HFF-Myc (cell line): ENCODE measurements at places on chromosomes 16 and 17.

- no peak for DNase-seq
Observed at GRCh38 chr17:36506831-36507230, 20.4 kb downstream of the ZNHIT3 start.

- DNase-seq: peak; percentile 36
Observed at GRCh38 chr17:59372138-59372751, 40.8 kb downstream of the YPEL2 start.

- DNase-seq: no peak
Observed at GRCh38 chr17:44971776-44972483, 3.8 kb upstream of the C1QL1 start.

GRCh38 chr16:52912565-52913173, 140.0 kb downstream of the CHD9NB start:
- DNase-seq: peak; percentile 22

- no peak for DNase-seq
Observed at GRCh38 chr16:8951447-8952280, 12.0 kb downstream of the USP7 start.

DNA sequence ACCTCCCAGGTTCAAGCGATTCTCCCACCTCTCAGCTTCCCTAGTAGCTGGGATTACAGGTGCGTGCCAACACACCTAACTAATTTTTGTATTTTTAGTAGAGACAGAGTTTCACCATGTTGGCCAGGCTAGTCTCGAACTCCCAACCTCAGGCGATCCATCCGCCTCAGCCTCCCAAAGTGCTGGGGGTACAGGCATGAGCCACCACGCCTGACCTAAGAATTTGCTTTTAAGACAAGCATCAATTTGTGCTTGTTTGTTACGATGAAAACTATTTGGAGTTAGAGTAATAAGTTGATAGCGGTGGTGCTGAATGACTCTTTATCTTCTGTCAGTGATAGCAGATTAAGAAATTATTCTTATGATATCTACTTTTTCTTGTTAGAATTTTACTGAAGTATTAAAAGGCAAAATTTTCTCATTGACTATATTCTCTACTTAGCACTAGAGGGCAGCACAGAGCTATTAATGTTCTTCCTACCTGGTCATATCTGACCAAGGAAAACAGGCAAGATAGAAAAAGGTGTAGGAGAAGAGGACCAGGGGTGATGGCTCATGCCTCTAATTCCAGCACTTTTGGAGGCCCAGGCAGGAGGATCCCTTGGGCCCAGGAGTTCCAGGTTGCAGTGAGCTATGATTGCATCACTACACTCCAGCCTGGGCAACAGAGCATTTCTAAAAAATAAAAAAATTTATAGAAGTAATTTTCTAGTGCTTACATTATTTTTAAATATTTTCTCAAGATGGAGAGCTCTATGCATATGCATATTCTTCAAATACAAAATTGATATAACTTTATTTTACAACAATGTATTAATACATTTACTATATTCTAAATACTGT, 24.5 kb downstream of the STXBP4 start:
- peak; percentile 10 for DNase-seq

GRCh38 chr17:263773-264172, 82.3 kb upstream of the DOC2B start:
- no peak for DNase-seq

GRCh38 chr16:30351001-30351441, 4.1 kb downstream of the CD2BP2 start:
- DNase-seq: no peak

- DNase-seq: no peak
Observed at GRCh38 chr16:57682809-57683635, 11.6 kb upstream of the DRC7 start.

- no peak for DNase-seq
Observed at GRCh38 chr17:80455336-80455710, 21.1 kb downstream of the NPTX1 start.

GRCh38 chr16:24525970-24526559, 13.3 kb upstream of the RBBP6 start:
- no peak for DNase-seq

- DNase-seq: no peak
Observed at GRCh38 chr17:80586846-80587228, 42.2 kb downstream of the RPTOR start.

DNA sequence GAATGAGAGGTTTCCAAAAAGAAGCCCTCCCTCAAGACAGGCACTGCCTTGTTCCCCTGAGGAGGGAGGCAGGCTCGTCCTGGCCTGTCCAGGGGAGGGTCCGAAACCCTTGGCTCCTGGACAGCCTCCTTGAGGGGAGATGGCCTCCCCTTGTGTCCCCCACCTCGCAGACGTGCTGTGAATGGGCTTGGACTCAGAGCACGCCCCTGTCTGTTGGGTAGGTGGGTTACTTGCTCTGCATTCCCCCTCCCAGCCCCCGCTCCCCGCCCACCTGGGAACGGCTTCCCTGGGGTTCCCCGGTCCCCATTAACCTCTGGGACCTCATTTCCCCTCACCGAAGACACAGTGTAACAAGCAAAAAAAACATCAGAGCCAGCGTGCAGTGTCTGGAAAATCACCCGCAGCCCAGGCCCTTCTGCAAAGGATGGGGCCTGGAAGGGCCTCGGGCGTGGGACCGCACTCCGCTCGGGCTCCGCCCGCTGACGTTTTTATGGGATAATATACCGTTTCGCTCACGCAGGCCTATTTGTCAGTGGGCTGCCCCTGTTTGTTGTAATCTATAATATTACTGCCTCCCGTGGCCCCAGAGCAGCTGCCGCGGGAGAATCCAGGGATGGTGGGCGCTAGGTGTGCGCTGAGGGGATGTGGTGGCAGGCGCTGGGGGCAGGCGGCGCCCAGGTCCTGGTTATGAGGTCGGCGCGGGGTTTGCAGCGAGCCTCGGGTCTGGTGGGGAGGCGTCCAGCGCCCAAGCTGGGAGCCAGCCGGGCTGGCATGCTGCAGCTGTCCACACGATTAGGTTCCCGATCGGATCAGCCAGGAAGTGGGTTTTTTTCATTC, 11.1 kb downstream of the BAHCC1 start:
- DNase-seq: no peak

DNA sequence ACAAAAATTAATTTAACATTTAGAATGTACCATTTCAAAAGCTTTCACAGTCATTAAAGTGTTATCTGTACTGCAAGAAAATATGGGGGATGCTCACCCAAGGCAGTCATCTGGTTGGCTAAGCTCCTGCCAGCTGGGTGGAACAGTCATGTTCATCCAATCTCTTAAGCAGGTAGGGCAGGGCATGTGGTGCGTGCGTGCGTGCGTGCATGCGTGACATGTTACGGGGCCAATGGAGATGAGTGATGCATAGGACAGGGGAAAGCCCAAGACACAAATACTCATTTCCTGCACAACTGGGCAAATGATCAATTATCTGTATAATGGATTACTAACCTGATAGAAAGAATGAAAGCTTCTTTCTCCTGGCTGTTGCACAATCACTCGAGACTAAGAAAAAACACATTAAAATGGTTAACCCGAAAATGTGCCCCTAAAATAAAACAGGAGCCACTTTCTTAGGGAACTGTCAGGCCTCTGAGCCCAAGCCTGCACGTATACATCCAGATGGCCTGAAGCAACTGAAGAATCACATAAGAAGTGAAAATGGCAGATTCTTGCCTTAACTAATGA, 104.4 kb downstream of the MYO1D start:
- DNase-seq: no peak

GRCh38 chr17:42518046-42518754, 17.8 kb upstream of the NAGLU start:
- DNase-seq: peak; percentile 95

DNA sequence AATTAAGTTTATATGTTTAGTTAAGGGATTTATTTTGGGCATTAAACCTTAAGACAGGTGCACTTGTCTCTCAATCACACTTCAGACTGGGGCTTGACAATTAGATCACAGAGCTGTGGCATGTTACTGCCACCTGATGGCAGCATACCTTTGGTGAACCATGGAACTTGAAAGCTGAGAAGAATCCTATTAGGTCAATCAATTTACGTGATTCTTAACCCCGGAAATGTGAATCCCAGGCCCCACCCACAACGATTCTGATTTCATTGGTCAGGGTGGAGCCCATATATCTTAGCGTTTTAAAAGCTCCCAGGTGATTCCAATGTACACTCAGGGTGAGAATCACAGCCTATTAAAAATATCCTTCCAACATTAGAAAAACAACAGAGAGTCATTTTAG, 91.0 kb downstream of the GSG1L start:
- DNase-seq: peak; percentile 5

DNA sequence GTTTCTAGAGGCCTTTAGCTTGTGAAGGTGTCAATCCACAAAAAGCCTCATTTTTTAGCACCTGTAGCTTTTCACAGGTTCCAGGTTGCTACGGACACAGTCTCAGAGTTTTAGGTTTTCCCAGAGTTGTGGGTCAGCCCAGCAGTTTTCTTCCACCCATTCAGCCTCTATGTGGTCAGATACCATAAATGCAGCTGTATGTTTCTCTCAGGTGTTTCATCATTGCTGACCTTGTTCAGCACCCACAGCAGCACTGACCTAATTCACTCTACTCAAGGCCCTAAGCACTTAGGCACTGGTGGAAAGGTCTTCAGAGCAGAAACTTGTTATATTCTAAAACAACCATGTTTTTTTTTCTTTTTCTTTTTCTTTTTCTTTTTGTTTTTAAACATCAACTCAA, 15.0 kb upstream of the SPACA3 start:
- no peak for DNase-seq

- DNase-seq: no peak
Observed at GRCh38 chr16:22743401-22743800, 70.6 kb upstream of the HS3ST2 start.

GRCh38 chr17:43864161-43864984, 17.4 kb downstream of the CD300LG start:
- DNase-seq: no peak

- no peak for DNase-seq
Observed at GRCh38 chr16:62014319-62014923, 21.8 kb downstream of the CDH8 start.

GRCh38 chr17:65115839-65116238, 21.3 kb upstream of the RGS9 start:
- no peak for DNase-seq

- DNase-seq: no peak
Observed at GRCh38 chr17:9994761-9995160, 89.7 kb upstream of the RCVRN start.

- no peak for DNase-seq
Observed at GRCh38 chr17:7612294-7612640, 2.4 kb downstream of the FXR2 start.

DNA sequence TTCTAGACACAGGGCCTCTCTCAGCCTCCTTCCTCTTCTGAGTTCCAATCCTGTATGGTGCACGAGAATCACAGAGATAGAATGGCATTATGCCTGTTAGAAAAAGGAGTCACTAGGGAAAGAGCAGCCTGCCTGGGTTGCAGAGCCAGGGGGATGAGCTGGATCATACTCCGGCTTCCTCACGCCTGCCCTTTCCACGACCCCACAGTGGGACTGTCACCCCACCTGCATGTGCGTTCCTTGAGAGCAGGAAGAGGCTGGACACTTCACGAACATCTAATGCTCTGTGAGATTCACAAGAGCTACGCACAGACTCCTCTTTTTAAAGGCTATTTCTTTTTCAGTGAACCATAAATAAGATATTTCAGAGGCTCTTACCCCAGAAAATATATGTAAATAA, 54.8 kb downstream of the N4BP1 start:
- no peak for DNase-seq
